GDM1 (cell line): ENCODE measurements at places on chromosomes 7 and 10.

DNA sequence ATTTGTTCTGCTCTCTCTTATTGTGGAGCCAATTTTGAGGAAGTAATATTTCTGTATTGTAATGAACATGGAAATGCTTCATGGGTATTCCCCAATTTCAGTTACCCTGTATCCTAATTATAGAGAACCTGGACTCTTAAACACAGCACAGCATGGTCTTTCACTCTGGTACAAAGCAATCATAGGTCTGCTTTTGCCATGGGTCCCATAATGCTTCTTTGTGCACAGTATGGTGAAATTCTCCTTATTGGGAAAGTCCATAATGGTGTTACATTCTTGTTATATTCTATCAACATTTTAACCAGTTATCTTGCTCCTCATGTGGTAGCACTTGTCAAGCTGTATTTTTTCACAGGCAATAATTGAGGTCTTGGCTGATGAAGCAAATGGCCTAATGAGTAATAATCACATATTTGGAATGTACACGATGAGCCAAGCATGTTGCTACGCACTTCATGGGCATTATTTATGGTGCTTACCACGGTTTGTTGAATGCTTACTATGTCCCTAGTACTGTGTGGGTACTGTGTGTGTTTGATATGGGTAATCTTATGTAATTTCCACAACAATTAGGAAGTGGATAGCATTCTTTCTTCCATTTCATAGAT is 42.9 kb downstream of the PRKG1 start:
- no peak for DNase-seq

DNA sequence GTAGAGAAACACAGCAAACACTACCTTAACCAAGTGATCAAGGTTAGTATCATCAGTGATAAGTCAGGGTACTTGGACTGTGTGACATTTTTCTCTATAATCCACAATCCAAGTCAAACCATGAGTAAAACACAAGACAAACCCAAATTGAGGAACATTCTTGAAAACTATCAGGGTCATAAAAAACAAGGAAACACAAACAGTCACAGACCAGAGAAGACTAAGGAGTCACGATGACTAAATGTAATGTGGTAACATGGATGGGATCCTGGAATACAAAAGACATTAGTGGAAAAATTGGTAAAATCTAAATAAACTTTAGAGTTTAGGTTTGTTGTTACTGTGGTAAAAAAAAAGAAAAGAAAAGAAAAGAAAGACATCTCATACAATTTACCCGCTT is 103.8 kb downstream of the ARMH3 start:
- no peak for DNase-seq

DNA sequence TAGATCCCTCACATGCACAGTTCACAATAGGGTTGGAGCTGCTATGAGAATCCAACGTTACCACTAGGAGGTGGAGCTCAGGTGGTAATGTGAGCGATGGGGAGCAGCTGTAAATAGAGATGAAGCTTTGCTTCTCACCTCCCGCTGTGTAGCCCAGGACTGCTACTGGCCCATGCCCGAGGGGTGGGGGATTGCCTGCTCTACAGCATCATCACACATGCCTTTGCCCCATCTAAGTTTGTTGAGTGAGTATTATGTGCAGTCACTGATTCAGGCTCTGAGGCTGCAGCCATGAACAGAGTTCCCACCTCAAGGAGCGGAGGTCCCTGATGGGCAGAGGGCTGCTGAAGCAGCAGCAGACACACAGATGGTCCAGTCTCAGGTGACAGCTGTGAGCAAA is 94.1 kb downstream of the CHST15 start:
- DNase-seq: no peak

DNA sequence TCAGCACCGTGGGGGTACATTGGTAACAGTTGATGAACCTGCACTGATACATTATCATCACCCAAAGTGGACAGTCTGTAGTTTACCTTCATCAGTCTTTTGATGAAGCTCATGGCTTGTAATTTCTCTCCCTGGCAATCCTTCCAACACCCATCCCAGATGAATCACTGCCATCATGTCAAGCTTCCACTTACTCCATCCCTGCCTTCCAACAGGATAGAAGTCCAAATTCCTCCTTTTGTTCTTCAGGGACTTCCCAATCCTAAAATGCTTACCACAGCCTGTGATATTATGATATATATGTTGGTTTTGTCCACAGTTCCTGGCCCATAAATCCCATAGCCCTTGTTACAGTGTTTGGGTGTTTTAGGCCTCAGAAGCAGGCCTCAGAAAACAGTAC is 16.1 kb downstream of the SNX10 start:
- no peak for DNase-seq

DNA sequence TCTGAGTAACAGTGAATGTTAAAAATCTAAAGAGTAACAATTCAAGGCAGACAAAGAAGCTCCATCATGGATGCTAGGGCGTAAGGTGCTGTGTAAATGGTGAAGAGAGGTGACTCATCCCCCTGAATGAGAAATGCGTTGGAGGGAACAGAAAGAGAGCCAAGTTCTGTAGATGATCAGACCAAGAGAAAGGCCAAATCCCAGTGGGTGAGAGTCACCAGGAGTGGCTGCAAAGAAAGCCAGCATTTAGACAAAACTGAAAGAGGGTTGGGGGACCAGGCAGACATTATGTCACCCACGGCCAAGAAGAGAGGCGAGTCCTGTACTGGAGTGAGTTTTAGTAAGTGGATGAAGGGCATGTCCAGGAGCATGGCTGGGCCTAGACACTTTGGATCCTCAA is 153.1 kb downstream of the TRIL start:
- DNase-seq: no peak

DNA sequence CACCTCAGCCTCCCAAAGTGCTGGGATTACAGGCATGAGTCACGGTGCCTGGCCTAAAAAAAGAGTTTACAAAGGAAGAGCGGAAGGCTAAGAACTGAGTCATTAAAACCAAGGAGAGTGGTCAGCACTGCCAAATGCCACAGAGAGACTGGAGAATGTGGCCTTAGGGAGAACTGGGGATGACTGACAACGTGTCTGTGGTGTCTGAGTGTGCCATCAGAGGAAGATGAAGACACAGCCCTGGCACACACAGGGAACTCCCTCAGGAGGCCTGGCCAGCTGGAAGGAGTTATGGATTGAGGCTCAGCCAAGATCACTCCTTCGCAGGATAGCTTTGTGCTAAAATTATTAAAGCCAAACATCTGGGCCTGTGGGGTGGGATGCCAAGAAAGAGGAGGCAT is 3.9 kb upstream of the INA start:
- no peak for DNase-seq

DNA sequence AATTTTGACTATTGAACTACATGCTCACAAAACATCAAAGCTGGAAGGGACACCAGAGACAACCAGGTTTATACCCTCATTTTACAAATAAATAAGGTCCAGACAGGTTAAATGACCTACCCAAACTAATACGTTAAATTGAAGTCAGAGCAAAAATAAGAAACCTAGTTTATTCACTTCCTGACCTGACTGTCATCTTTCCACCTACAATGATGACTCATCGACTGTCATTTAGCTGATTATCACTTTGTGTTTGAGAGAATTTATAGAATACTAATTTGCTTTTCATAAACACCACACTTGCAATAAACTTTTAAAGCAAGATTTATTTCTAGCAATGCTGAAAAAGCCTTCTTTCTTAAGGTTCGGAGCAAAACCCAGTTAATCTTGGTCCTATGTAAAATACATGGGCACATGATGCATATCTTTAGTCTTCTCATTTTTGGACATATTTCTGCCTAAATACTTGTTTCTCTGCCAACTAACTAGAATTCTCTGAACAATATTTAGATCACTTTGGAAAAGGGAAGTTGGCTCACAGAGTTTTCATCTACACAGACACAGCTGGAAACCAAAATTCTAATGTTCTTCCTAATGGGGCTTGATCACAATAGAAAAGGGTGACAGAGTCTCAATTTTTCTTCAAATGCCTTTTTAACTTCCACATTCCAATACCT is 16.7 kb upstream of the LRRN3 start:
- DNase-seq: no peak

DNA sequence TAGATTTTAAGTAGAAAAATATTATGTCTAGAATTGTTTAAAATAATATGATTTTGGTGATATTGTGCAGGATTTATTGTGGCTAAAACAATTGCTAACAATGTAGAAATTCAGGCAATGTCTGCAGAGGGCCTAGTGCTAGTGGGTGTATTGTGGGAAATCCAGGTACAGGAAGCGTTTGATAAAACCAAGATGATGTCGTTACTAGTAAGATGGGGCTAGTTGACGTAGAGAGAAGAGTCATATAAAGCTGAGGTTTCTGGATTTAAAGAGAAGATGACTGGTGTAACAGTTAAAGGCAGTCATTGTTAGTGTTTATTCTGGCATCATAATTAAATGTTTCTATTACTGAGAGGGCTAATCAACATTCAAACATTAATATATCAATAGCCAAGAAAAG is 43.5 kb downstream of the ADK start:
- DNase-seq: no peak

DNA sequence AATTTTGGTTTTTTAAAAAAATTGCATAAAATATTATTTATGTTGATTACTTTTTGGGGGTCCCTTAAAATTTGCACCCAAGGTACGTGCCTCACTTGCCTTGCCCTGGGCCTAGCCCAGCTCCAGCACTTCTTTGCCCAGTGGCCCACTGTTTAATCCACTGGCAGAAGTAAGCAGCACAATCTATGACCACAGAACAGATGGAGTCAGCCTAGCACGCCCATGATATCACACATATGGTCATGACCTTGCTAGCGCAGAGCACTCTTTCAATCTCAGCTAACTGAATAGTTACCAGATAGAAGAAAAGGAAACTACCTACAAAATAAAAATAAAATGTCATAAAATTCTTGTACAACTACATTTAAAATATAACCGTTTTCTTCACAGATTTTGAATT is 5.6 kb downstream of the OGA start:
- no peak for DNase-seq

- no peak for DNase-seq
Observed at GRCh38 chr10:112426111-112426510, 20.6 kb downstream of the ZDHHC6 start.

DNA sequence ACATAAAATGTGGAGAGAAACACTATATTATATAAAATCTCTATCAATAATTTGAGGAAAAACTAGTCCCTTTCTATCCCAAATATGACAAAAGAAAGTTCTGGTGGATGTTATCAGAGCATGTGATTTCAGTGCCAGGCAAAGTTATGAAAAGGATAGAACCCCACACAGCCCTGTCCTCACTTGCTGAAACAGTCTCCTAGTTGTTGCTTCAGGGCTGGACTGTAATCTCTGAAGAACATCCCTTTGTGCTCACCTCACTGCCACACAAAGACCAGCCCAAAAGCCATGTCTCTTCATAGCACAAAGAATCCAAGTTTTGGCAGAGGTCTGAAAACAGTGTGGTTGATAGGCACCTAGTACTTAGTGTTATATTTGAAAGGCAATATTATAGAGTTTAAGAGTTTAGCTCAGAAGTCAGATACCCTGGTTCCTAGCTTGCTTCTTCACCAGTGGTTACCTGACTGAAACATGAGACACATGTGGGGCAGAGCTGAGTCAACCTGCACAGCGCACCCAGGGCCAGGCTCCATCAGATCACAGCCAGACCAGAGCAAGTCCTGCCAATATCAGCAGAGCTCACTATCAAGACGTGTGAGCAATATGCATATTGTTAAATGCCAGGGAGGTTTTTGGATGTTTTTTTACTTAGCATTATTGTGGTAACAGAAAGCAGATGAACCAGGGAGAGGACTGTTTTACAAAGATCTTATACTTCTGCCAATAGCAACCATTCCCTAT is 25.0 kb downstream of the CYP3A7 start:
- DNase-seq: no peak

DNA sequence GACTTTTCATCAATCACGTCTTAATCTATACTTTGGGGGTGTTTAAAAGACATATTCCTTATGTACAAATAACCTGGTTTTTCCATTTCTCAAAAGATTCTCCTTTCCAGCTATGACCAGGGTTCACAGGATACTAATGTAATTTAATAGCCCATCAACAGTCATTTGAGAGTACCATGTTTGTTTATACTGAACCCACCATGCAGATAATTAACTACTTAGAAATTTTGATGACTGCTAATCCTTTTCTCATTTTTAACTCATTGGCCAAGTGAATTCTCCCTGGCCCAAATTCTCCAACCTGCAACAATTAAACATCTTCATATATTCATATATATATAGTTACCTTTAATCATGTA is 28.8 kb upstream of the KMT2E start:
- no peak for DNase-seq

- DNase-seq: no peak
Observed at GRCh38 chr7:91280604-91281003, 16.4 kb downstream of the FZD1 start.

DNA sequence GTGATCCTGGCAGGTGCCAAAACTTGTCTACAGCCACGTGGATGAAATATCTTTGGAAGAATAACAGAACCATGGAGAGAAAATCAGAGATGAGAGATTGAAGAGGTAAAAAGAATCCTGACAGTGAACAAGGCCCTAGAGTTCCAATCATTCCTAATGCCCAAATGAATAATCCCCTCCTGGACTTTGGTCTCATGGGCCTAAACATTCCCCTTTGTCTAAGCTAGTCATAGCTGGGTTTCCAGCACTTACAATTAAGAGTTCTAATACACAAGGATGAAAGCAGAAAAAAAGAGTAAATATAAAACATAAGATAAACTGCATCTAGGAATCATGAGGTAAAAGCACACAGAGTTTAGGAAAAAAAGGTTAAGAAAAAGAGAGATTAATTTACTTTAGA is 40.2 kb downstream of the ARHGAP12 start:
- no peak for DNase-seq

- no peak for DNase-seq
Observed at GRCh38 chr7:7944619-7945282, 23.8 kb upstream of the GLCCI1 start.

DNA sequence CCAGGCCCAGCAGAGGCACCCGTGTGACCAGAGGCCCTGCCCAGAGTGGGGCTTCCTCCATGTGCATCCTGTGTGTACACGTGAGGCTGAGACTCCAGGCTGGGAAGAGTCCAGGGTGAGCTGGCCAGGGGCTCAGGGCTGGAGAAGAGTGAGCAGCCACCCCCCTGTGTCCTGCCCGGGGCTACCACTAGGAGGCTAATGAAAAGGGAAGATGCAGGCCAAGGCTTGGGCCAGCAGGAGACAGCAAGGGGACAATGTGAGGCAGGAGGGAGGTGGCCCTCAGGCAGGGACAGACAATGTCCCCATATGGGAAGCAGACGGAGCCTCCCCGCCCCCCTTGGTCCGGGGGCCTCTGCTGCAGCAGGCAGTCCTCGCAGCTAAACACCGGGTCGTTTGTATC is 102.0 kb downstream of the HIF1AN start:
- no peak for DNase-seq

- DNase-seq: no peak
Observed at GRCh38 chr10:75969031-75969430, 537.6 kb downstream of the LRMDA start.

- DNase-seq: peak; percentile 7
Observed at GRCh38 chr10:119538632-119539358, 3.7 kb downstream of the RGS10 start.

DNA sequence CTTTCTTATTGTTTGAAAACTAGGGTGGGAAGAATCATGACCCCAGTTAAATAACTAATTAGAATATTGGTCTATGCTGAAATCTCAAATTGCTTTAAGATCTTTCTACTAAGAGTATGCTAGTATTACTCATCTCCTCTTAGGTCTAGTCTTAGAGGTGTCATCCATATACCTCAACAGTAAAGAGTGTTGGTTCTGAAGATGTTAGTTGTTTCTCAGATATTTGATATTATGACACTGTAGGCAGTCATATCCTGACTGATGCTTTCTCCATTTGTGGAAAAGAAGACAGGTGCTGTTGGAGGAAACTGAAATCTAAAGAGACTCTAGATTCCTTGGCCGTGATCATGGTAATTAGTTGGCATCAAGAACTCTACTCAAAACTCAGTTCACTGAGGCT is 21.2 kb downstream of the BPGM start:
- DNase-seq: no peak

- no peak for DNase-seq
Observed at GRCh38 chr10:70950801-70951200, 62.4 kb upstream of the PCBD1 start.
